Fibroblast of skin of scalp (primary cell): ENCODE measurements at places on chromosomes 2 and 18.
A peak's percentile ranks its signal among the peaks of the same experiment; 100 is the strongest.

DNA sequence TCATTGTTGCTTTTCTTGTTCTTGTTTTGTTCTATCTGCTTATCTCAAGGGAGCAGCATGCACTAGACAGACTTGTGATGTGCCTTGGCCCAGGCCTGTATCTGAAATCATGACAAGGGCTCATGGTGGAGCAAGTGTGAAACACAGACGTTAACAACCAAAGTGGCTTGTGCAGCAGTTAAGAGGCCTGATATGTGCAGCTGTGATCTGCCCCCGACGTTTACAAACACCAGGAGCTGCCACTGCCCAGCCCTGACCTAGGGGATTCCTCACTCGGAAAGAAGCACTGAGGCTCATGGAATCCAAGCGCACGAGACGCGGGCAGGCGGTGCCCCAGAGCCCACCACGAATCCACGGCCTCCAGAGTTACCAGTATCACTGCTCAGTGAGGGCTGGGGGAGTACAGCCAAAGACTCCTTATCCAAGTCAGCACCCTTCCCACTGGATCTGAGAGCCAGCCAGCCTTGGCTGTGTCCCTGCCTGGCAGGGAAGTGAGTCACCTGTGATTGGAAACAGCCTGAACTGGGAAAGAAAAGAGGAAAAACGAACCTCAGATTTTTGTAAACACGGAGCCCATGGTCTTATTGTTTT is 62.3 kb upstream of the SNTG2 start:
- no peak for DNase-seq

DNA sequence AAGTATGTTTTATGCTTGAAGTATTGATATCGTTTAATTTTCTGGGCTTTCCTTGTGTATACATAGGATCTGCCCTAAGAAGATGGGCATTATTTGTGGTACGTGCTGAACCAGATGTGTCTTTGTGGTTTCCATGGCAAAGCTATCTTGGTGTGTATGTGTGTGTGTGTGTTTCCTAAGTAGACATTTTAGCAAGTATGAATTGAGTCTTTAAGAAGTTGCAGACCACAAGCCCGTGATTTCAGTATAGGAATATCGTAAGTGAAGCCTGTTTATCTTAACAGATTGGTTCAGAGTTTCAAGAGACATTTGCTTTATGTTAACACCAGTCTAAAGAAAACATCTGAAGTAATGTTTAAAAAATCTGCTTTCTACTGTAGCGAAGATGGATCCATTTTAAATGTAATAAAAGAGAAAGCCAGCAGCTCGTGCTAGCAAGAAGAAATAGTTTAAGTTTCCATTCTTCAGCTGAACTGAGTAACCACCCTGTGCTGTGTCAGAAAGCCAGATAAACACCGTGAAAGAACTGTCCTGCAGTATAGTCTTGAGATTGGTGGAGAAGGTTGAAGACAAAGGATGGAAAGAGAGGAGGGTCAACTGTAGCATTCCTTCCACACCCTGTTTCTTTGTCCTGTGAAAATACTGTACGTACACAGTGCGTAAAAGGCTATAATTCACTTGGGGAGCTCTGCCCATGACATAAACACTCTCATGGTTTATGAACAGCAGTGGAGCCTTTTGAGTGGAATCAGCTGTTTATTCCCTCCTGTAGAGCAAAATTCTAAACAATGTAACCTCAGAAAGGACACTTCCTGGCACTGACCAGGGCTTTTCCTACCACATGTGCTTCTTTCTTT is 91.9 kb upstream of the FOSL2 start:
- DNase-seq: peak; percentile 85

DNA sequence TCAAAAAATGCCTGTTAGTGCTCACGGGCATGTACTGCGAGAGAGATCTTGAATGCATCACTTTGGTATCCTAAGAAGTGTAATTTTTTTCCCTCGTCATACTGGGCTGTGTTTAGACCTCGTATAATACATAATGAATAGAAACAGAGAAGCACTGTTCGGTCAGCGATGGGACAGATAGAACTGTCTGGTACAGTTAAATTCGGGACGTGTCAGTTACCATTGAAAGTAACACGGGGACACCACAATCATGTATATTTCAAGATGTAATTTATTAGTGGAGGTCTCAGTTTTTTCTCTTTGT is 1.8 kb downstream of the PKP4 start:
- DNase-seq: peak; percentile 17

DNA sequence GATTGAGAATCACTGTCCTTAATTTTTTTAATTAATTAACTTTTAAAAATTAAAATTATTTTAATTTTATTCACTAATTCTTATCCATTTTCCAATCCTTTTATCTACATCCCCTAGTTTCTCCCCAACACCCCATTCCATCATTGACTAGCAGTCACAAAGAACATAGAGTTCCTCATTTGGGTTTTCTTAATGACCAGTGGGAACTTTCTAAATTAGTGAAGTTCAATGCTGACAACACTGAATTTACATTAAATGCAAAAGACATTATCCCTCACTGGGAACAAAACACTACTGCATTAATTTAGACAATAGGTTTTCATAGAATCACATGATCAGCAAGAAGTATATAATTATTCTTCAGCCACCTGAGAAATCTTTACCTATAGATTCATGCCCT is 80.6 kb upstream of the GLS start:
- no peak for DNase-seq
